ENCODE measurements at places on chromosomes 1 and 21. TPM values are rescaled to one million over a fixed set of nuclear protein-coding genes. Genes with fewer than 3 reads are reported as not detected.

BECN2 gene
- not detected for total RNA-seq

IRF2BP2 gene
- total RNA-seq: 96.2 TPM

TDRKH gene
- 17.9 TPM for total RNA-seq

URB2 gene
- 12.5 TPM for total RNA-seq

KCNN3 gene
- 4.2 TPM for total RNA-seq

LCE1E gene
- not detected for total RNA-seq

ACKR1 gene
- total RNA-seq: 4.2 TPM

CD1E gene
- total RNA-seq: not detected

DNA sequence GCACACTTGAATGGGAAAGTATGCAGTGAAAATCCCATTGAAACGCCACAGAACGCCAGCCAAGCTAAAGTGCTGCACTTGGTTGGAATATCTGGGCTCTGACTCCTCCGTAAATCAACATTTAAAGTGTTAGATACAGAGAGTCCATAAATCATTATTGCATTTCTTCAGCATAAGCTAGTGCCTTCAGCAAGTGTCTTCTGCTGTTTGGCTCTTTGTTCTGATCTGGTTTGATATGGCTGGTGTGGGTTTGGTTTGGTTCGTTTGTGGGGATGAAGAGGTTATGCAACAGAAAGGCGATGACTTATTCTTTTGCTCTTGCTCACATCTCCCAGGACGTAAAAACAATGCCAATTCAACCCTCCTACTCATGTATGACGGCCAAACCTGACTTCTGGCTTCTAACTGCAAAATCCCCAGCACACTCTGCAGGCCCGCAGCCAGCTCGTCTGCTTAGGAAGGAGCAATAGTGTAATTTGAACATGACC, 121.8 kb upstream of the ERG start:
- DNase-seq: no peak

GRCh38 chr1:10059342-10059718, 26.6 kb downstream of the UBE4B start:
- DNase-seq: peak; percentile 56

- peak; percentile 11 for DNase-seq
These were observed 95.6 kb upstream of the C8B start for GRCh38 chr1:57061369-57061768.

DNA sequence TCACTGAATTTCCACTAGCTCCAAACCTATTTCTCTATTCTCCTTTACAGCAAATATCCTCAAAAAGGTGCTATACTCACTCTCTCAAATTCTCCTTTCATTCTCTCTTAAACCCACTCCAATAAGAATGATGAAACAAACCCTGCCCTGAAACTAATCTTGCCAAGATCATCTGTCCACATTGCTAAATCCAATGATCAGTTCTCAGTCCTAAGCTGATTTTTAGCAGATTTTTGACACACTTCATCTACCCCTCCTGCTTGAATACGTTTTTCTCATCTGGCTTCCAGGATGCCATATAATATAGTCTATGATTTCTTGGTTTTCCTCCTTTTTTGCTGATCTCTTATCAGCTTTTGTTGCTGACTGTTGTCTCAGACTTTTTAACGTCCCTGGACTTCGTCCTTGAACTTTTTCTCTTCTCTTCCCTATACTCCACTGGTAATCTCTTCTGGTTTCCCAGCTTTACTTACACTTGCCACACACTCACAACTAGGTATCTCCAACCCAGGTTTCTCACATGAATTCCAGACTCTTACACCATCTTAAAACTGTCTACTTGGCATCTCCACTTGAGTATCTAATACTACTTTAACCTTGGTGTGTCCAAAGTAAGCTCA, 35.3 kb downstream of the RERE start:
- DNase-seq: no peak

- no peak for DNase-seq
These were observed 20.7 kb downstream of the ECE1 start for GRCh38 chr1:21269461-21270085.

GRCh38 chr1:165900576-165901380, 73.4 kb downstream of the UCK2 start:
- DNase-seq: peak; percentile 50

DNA sequence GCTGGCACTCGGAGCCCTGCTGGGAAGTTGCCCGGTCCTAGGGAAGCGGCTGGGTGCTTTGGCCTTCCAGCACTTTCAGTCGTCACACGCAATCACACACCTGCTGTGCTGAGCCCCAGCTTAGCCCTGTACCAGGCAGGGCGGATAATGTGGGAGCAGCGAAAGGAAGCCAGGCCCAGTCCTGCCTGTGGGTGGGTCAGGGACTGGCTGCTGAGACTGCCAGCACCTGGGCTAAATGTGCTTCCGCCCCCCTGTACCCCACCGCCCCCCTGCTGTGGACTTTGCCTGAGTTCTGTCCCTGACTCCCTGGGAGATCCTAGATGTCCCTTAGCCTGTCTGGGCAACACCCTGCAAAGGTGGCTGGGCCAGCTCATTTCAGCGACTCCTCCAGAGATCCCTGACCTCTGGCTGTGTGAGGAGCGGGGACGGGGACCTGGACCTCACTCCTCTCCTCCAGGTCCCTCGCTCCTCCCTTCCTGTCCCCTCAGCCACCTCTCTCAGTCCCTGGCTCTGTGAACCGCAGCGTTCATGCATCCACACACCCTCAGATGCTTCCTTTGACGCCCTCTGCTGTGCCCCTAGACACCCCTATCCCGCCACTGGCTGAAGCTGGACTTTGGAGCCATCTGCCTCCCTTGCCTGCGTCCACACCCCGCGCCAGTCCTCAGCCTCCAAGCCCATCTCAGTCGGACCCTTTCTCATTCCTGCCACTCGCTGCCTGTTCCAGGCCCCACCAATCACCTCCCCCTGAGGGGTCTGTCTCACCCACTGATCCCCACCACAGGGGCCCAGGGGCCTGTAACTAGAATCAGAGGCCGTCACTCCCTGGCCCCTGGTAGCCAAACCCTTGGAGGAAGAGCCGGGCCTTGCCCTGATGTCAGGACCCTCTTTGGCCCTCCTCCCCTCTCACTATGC, 1.4 kb downstream of the MMEL1 start:
- DNase-seq: no peak

GRCh38 chr21:36976228-36976861, 9.9 kb upstream of the HLCS start:
- DNase-seq: no peak

DNA sequence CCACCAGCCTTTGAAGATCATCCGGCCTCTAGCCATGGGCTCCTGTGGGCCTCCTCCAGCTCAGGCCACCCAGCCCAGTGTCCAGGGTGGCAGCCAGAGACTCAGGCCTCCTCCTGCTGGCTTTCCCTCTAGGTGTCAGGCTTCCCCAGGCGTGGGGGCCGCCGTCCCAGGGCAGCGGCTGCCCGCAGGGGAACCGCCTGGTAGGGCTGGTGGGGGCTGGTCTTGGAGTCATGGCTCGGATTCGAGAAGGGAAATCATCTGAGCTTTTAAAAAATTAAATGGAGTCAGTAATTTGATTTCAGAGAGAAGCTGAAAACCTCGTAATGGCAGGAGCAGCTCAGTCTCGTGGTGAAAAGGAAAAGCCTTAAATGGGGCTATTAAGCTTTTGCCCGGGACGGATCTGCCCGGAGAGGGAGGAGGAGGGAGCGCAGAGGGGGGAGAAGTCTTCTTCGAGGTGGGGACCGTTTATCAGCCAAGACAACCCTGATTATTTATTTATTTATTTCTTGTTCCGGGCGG, 66.4 kb upstream of the TARDBP start:
- DNase-seq: no peak

GRCh38 chr1:85128316-85128715, 72.5 kb downstream of the SYDE2 start:
- DNase-seq: no peak

DNA sequence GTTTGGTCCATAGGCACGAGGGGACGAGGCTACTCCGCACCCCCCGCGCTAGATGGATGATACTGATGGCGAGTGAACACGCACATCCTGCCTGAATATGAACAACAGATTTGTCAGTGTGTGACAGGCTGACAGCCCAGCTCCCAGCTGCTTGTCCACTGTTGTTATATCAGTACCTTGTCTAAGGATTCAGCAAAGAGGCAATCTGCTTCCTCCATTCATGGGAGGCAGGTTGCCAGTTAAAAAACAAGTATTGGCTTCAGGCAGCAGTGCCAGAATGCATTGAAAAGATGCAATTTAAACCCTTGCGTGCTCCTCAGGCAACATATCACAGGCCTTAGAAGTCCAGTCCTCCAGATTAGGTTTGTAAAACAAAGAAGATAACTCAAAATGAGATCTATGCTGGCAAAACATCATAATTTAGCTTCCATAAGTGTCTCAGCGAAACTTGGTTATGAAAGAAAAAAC, 223.3 kb downstream of the GPATCH2 start:
- no peak for DNase-seq

DNA sequence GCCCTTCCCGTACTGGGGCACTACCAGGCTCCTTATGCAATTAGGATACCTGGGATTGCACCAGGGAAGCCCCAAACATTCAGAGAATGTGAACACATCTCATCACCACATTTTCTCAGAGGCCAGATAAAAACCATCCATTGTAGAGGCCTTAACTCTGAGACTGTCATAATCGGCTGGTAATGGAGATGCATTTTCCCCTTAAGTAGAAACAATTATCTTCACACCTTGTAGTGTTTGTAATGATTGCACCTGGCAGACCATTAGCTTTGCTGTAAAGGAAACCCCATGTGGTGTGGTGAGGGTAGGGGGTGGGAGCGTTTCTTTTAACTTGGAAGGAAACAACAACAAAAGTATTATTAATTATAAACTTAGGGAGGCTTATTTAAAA, 90.0 kb upstream of the TLR5 start:
- no peak for DNase-seq

GRCh38 chr1:24906760-24907490, 23.2 kb downstream of the RUNX3 start:
- no peak for DNase-seq

GRCh38 chr1:11680270-11681070, 478 bp downstream of the MAD2L2 start:
- no peak for DNase-seq

GRCh38 chr1:54259546-54260140, 59.7 kb downstream of the MRPL37 start:
- no peak for DNase-seq

- no peak for DNase-seq
These were observed 10.7 kb downstream of the HMGN2 start for GRCh38 chr1:26482921-26483320.

All from cerebellum (tissue), 4 donors.